ENCODE measurements at places on chromosomes 2 and 18. TPM values are rescaled to one million over a fixed set of nuclear protein-coding genes. Genes with fewer than 3 reads are reported as not detected.

GRCh38 chr2:58569475-58570185, 328.5 kb upstream of the FANCL start:
- no peak for DNase-seq
- no peak overlapping the region for H3K27ac ChIP-seq
- H3K36me3 ChIP-seq, result no peaks in the 10 kb centered on the region
- H3K4me3 ChIP-seq, result no peak overlapping the region
- no peaks in the 10 kb centered on the region for H3K27me3 ChIP-seq

- no peak overlapping the region for H3K27ac ChIP-seq
- H3K27me3 ChIP-seq, result no peaks in the 10 kb centered on the region
- no peak for DNase-seq
- no peaks in the 10 kb centered on the region for H3K4me1 ChIP-seq
These were observed 11.7 kb downstream of the LYPD6B start for GRCh38 chr2:149050188-149050587.

- no peaks in the 10 kb centered on the region for H3K4me1 ChIP-seq
- H3K27me3 ChIP-seq, result no peaks in the 10 kb centered on the region
- DNase-seq, result no peak
- H3K27ac ChIP-seq, result no peak overlapping the region
- no peaks in the 10 kb centered on the region for H3K36me3 ChIP-seq
These were observed 2.8 kb downstream of the COL6A3 start for GRCh38 chr2:237411092-237411601.

DNA sequence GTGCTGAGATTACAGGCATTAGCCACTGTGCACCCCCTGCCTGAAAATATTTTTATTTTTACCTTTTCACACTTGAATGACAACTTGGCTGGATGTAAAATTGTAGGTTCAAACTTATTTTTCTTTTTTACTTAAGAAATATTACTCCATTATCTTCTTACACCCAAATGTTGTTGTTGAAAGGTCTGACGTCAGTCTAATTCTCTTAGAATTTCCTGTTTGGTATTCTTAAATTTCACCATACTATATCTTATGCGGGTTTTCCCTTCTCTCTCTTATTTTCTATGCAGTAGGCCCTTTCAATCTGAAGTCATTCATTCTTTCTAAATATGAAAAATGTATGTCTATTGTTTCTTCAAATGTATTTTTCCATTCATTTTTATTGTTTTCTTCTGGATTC, 29.1 kb upstream of the RAB11FIP5 start:
- H3K27me3 ChIP-seq, result no peaks in the 10 kb centered on the region
- H3K4me1 ChIP-seq, result no peaks in the 10 kb centered on the region
- DNase-seq, result no peak
- no peaks in the 10 kb centered on the region for H3K36me3 ChIP-seq
- no peak overlapping the region for H3K4me3 ChIP-seq

GRCh38 chr2:149885468-149885867, 297.9 kb upstream of the MMADHC start:
- H3K4me3 ChIP-seq, result no peak overlapping the region
- no peaks in the 10 kb centered on the region for H3K4me1 ChIP-seq
- no peak for DNase-seq
- no peak overlapping the region for H3K27ac ChIP-seq
- no peaks in the 10 kb centered on the region for H3K36me3 ChIP-seq

Gene NOL4
- not detected for total RNA-seq

Gene AQP4
- total RNA-seq, result not detected

Gene SERPINB5
- total RNA-seq, result not detected

DNA sequence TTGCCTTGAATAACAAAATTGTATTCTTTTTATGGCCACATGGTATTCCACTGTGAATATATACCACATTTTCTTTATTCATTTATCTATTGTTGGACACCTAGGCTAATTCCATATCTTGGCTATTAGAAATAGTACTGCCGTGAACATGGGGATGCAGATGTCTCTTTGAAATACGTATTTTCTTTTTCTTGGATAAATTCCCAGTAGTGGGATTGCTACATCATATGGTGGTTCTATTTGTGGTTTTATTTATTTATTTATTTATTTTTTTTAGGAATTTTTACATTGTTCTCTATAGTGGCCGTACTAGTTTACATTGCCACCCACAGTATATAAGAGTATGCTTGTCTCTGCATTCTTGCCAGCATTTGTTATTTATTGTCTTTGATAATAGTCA, 679.8 kb upstream of the NRXN1 start:
- H3K36me3 ChIP-seq, result no peaks in the 10 kb centered on the region
- H3K4me3 ChIP-seq, result no peak overlapping the region
- no peak for DNase-seq
- H3K27ac ChIP-seq, result no peak overlapping the region

- H3K4me1 ChIP-seq, result peaks cover 9% of the 10 kb centered on the region
- DNase-seq, result no peak
- H3K27ac ChIP-seq, result no peak overlapping the region
These were observed 141.2 kb upstream of the CTAGE1 start for GRCh38 chr18:22558945-22559385.

Gene CRYBA2
- not detected for total RNA-seq

Gene PTPRN
- total RNA-seq, result not detected

DNA sequence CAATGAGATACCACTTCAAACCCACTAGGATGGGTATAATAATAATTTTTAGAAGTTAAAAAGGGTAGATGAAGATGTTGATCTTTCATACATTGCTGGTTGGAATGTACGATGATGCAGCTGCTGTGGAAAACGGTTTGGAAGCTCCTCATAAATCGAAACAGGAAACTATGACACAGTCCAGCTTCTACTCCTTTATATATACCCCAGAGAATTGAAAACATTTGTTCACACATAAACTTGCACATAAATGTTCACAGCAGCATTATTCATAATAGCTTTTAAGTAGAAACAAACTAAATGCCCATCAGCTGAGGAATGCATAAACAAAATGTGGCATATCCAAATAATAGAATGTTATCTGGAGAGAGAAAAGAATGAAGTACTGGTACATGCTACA, 95.0 kb downstream of the STRADB start:
- no peaks in the 10 kb centered on the region for H3K4me1 ChIP-seq
- H3K4me3 ChIP-seq, result no peak overlapping the region
- no peaks in the 10 kb centered on the region for H3K36me3 ChIP-seq
- H3K27me3 ChIP-seq, result no peaks in the 10 kb centered on the region
- no peak overlapping the region for H3K27ac ChIP-seq

- DNase-seq, result no peak
- no peak overlapping the region for H3K27ac ChIP-seq
- H3K4me3 ChIP-seq, result no peak overlapping the region
- H3K27me3 ChIP-seq, result no peaks in the 10 kb centered on the region
- H3K36me3 ChIP-seq, result no peaks in the 10 kb centered on the region
These were observed 5.0 kb upstream of the CNGA3 start for GRCh38 chr2:98341241-98341640.

DNA sequence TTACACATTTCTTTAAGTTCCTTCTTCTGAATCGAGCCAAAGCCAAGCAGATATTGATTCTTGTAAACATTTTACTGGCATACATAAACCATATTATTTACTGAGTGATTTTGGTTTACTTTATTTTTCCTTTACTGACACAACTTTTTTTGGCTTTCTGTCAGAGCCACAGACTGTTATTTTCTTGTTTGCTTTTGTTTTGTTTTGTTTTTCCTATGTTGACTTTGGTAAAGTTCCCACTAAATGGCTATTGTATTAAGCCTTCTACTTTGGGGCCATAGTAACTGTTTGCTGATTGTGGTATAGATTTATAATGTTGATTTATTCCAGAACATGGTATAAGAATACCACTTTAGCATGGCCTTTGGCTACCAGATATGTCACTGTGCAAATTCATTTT, 419.4 kb downstream of the DCDC2C start:
- no peaks in the 10 kb centered on the region for H3K27me3 ChIP-seq
- H3K27ac ChIP-seq, result no peak overlapping the region
- no peak for DNase-seq

GRCh38 chr2:203997481-203997880, 60.9 kb downstream of the ICOS start:
- peaks cover 92% of the 10 kb centered on the region for H3K4me1 ChIP-seq
- DNase-seq, result no peak
- no peak overlapping the region for H3K4me3 ChIP-seq
- no peaks in the 10 kb centered on the region for H3K36me3 ChIP-seq

DNA sequence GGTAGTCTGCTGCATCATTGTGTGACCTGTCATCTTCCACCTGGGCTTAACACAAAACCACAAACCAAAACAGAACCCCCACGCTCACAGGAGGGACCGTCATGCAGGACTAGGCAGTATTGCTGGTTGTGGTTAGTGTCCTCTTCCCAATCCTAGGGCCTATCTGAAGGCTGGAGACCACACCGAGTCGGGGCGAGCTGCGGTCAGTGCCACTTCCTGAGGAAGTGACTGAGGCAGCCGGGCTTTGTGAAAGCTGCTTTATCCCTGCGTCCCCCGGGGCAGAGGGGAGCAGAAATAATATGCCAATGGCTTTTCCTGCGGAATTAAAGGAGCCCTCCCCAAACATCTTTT, 22.9 kb downstream of the ZNF532 start:
- DNase-seq, result no peak
- H3K27ac ChIP-seq, result no peak overlapping the region
- H3K4me3 ChIP-seq, result no peak overlapping the region
- H3K4me1 ChIP-seq, result peaks cover 12% of the 10 kb centered on the region
- H3K36me3 ChIP-seq, result no peaks in the 10 kb centered on the region

- no peak for DNase-seq
- H3K4me1 ChIP-seq, result no peaks in the 10 kb centered on the region
- H3K36me3 ChIP-seq, result no peaks in the 10 kb centered on the region
- H3K27ac ChIP-seq, result no peak overlapping the region
- no peaks in the 10 kb centered on the region for H3K27me3 ChIP-seq
- no peak overlapping the region for H3K4me3 ChIP-seq
These were observed 233.5 kb downstream of the TGIF1 start for GRCh38 chr18:3683483-3683882.

Gene MOGAT1
- not detected for total RNA-seq

- no peaks in the 10 kb centered on the region for H3K27me3 ChIP-seq
- H3K36me3 ChIP-seq, result no peaks in the 10 kb centered on the region
- no peak overlapping the region for H3K27ac ChIP-seq
- H3K4me3 ChIP-seq, result no peak overlapping the region
These were observed 981 bp downstream of the ST8SIA3 start for GRCh38 chr18:57353137-57353939.

- no peaks in the 10 kb centered on the region for H3K27me3 ChIP-seq
- DNase-seq, result no peak
- H3K4me1 ChIP-seq, result no peaks in the 10 kb centered on the region
- H3K27ac ChIP-seq, result no peak overlapping the region
These were observed 66.5 kb downstream of the BOLA3 start for GRCh38 chr2:74081030-74081762.

DNA sequence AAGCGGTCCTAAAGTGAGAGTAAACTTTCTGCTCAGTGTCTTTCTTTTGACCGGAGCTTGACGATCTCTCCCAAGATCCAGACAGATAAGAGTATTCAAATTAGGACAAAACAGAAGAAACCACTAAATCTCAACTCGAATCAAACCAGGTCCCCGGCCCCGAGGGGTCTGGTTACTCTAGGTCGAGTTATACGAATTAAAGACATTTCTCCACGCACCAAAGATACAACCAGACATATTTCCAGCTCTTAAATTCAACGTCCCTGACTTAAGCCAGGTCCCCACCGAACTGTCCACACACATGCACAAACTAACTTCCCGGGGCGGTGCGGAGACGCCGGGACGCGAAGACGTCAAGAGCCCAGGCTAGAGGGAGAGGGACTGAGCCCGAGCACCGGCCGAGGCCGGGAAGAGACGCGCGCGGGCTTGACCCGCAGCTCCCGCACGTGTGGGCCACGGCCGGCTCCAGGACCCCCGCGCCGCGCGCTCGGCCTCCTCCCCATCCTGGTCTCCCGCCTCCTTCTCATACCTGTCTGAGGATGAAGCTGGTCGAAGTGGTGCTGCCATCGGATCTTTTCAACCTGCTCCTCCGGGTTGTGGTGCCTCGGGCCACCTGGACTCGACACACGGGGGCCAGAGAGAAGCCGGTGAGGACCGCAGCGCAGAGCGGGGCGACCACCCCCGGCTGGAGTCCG, 896 bp downstream of the CACNB4 start:
- H3K36me3 ChIP-seq, result no peaks in the 10 kb centered on the region
- H3K27ac ChIP-seq, result no peak overlapping the region
- peaks cover 36% of the 10 kb centered on the region for H3K27me3 ChIP-seq

Gene RESP18
- not detected for total RNA-seq

- no peak overlapping the region for H3K27ac ChIP-seq
- no peak overlapping the region for H3K4me3 ChIP-seq
- H3K4me1 ChIP-seq, result peaks cover 31% of the 10 kb centered on the region
- H3K36me3 ChIP-seq, result peaks cover 5% of the 10 kb centered on the region
- H3K27me3 ChIP-seq, result no peaks in the 10 kb centered on the region
- no peak for DNase-seq
These were observed 27.6 kb upstream of the STAT1 start for GRCh38 chr2:191041418-191042161.

GRCh38 chr18:48319801-48320638, 89.2 kb downstream of the ZBTB7C start:
- H3K27ac ChIP-seq, result no peak overlapping the region
- H3K36me3 ChIP-seq, result no peaks in the 10 kb centered on the region
- no peaks in the 10 kb centered on the region for H3K4me1 ChIP-seq
- no peak for DNase-seq
- no peak overlapping the region for H3K4me3 ChIP-seq

Gene HDHD2
- total RNA-seq, result 36.5 TPM

GRCh38 chr2:210517264-210517663, 39.1 kb upstream of the CPS1 start:
- H3K4me3 ChIP-seq, result no peak overlapping the region
- no peaks in the 10 kb centered on the region for H3K36me3 ChIP-seq
- no peaks in the 10 kb centered on the region for H3K4me1 ChIP-seq
- no peak overlapping the region for H3K27ac ChIP-seq
- no peaks in the 10 kb centered on the region for H3K27me3 ChIP-seq

DNA sequence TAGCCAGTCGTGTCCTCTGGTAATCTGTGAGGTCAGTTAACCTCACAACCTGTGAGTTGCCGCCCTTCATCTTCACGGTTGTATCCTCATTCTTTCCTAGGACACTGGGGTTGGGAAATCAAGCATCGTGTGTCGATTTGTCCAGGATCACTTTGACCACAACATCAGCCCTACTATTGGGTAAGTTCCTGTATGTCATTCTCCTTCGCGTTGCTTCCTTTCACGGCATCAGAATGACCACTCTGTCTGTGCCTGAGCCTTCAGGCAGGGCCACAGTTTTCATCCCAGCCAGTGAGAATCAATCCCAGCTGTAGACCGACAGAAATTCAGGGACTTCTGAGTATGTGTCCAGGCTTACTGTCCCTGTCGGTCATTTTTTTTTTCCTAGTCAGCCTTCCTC, 67.1 kb downstream of the RAB31 start:
- no peak overlapping the region for H3K4me3 ChIP-seq
- no peak overlapping the region for H3K27ac ChIP-seq
- H3K27me3 ChIP-seq, result no peaks in the 10 kb centered on the region
- no peaks in the 10 kb centered on the region for H3K36me3 ChIP-seq
